ENCODE measurements at places on chromosomes 2 and 18. TPM values are rescaled to one million over a fixed set of nuclear protein-coding genes. Genes with fewer than 3 reads are reported as not detected.

Gene CNGA3
- 0.47 TPM for total RNA-seq

Gene IL36A
- total RNA-seq, result not detected

DNA sequence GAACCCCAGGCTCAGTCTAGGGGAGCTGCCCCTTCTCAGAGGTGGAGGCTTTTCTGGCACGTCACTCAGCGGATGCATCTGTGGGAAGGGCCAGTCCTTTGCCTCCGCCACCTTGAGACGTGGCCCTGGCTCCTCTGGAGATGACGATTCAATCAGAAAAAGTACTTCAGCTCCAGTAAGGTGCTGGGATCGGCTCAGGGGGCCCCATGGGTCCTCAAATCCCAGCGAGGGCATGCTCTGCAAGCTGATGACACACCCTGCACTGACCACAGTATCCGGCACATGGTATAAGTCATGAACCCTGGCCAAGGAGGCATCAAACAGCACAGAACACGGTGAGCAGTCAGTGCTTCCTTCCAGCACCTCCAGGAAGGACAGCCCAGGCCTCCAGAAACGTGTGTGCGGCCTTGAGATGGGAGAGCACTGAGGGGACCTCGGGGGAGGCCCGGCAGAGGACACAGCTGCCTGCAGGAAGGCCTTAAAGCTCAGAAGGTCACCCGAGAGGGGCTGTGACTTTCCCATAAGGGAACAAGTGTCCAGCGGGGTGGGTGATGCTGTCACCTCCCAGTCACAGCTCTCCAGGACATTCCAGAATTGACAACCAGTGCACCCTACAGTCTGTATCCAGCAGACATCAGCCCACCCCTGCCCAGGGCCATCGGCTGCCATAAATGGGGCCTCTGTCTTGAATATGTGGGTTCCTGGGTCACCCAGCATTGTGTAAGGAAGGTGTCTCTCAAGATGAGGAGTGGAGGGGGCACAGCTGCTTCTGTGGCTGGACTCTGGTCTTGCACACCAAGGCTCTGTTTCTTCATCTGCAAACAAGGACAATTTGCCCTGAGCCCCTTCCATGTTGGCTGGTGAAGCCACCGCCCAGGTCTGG, 205.8 kb downstream of the NDUFA10 start:
- DNase-seq, result no peak

- no peak for DNase-seq
Measured at GRCh38 chr2:36756438-36756837, 59.9 kb downstream of the VIT start.
